ENCODE measurements at places on chromosomes 5 and 9. TPM values are rescaled to one million over a fixed set of nuclear protein-coding genes. Genes with fewer than 3 reads are reported as not detected.

CDO1 gene
- not detected for total RNA-seq

CATSPER3 gene
- not detected for total RNA-seq

GABRA1 gene
- total RNA-seq: not detected

PCDHB14 gene
- 0.65 TPM for total RNA-seq

ALDH1A1 gene
- 3.1 TPM for total RNA-seq

PCDHB10 gene
- 0.21 TPM for total RNA-seq

CA9 gene
- 39.5 TPM for total RNA-seq

LCN6 gene
- total RNA-seq: not detected

FIBCD1 gene
- 0.56 TPM for total RNA-seq

IL13 gene
- total RNA-seq: not detected
